Right kidney (tissue), 9 donors: ENCODE measurements at places on chromosomes 4 and X.

DNA sequence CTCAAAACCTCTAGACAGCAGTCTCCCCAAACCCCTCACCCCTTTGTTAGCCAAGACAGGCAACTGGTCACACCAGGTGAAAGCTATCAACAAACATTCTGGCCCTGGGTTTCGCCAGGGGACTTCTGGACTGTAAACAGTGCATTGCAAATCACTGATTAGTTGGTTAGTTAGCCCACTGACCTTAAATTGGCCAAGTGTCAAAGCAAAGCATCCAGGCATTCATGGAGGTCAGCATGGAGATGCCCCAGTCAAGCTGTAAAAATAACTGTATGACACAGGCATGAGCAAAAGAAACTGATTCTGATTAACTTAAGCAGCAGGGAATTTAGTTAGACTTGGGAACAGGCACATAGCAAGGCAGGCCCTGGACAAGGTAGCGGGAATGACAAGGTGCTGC, 156.0 kb upstream of the TTC29 start:
- no peak for DNase-seq

GRCh38 chr4:17657849-17658248, 43.4 kb downstream of the MED28 start:
- DNase-seq, result no peak

DNA sequence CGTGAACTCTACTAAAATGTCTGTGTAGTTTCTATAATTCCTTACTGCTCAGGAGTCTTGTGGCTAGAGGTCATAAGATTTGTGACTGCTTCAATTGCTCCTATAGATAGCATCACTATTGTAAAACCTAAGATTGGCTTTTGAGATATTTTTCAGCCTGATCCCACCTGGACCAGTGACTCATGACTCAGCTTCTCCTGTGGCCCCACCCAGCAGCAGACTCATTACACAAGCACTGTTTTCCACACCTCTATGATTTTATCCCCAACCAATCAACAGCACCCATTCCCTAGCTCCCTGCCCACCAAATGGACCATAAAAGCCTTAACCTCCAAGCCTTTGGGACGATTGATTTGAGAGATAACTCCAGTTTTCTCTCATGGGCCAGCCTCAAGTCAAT, 1157.0 kb upstream of the INTU start:
- no peak for DNase-seq

DNA sequence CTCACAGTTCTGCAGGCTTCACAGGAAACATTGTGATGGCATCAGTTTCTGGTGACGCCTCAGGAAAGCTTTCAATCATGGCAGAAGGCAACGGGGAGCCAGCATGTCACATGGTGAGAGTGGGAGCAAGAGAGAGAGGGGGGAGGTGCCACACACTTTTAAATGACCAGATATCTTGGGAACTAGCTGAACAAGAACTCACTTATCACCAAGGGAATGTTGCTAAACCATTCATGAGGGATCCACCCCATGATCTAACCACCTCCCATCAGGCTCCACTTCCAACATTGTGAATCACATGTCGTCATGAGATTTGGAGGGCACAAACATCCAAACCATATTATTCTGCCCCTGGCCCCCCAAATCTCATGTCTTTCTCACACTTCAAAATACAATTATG, 43.3 kb upstream of the GPR173 start:
- DNase-seq, result no peak

GRCh38 chrX:153443476-153444332, 2.2 kb downstream of the TREX2 start:
- DNase-seq, result no peak

GRCh38 chrX:116285501-116285900, 115.0 kb downstream of the AGTR2 start:
- DNase-seq, result no peak

DNA sequence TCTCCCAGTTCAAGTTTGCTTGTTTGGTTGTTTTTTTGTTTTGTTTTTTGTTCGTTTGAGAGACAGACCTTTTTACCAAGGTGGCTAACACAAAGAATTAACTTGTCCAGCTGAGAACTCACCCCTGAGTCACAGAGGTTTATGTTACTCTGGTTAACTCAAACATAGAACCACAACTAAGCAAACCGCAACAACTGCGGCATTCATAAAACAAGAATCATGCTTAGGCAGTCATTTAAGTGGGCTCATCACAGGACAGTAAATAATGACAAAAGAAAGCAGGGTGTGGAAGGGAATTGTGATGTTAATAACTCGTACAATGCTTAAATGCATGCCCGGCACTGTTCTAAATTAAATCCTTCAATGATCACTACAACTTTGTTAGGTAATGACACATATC, 24.7 kb upstream of the IL13RA1 start:
- DNase-seq, result no peak

DNA sequence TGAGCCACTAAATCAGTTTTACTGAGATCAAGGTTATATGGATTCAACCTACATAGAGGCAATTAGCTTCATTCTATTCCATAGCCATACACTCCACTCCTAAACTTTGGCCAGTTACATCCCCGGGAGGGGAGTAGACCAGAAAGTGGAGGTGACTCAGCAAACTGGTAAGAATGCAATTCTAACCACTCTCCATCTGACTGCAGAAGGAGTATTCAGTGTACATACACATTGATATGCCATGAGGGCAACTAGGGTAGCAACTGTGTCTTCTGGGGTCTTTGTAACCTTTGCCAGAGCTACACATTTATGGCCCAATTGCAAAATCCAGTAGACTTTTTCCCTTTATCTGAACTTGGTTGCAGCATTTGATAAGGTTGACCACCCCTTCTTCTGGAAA, 7.6 kb downstream of the SLC25A43 start:
- DNase-seq, result no peak

GRCh38 chr4:47729131-47729680, 108.7 kb downstream of the CORIN start:
- no peak for DNase-seq

DNA sequence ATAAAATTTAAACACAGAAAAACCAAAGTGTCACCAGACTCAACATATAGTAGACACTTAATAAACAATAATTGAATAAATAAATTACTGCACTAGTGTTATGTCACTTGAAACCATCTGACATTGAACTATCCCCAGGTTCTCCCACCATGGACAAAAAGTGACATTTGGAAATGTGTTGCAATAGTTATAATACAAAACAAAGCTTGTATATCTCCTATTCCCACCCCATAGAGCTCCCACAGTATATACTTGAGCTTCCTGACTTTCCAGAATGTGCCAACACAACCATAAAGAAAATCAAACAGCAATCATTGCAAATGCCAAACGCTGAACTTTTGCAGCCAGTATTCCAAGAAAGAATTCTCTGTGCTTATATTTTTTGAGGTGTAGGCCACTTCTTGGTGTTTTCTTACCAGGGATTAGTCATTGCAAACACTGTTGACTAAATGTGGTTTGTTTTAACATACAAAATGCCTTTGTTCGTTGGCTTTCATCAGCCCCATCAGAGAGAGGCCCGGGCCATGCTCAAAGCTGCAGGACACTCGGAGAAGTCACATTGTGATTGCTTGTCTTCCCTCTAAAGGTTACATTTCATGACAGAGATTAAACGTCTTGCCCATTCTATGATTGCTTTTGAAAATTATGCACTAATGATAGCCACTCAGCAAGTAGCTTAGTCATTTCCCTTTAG, 33.8 kb downstream of the PPARGC1A start:
- no peak for DNase-seq

DNA sequence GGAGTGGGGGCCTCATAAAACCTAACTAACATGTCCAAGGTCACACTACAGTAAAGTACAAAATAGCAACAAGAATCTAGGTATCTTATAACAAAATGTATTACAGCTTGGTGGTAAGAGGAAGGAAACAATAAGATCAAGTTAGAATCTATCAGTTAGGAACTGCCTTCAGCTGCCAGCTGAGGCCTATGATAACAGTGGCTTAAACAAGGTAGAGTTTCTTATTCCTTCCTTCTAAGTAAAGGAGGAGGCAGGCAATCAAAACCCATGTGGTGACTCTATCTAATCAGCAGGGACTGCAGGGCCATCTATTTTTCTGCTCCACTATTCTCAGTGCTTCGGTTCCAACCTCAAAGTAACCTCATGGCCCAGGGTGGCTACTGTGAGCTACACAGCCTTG, 10.9 kb downstream of the SH3D19 start:
- no peak for DNase-seq

- DNase-seq, result no peak
Measured at GRCh38 chr4:125719987-125720386, 405.2 kb downstream of the FAT4 start.

- no peak for DNase-seq
Measured at GRCh38 chr4:84051639-84052038, 447.5 kb downstream of the NKX6-1 start.

DNA sequence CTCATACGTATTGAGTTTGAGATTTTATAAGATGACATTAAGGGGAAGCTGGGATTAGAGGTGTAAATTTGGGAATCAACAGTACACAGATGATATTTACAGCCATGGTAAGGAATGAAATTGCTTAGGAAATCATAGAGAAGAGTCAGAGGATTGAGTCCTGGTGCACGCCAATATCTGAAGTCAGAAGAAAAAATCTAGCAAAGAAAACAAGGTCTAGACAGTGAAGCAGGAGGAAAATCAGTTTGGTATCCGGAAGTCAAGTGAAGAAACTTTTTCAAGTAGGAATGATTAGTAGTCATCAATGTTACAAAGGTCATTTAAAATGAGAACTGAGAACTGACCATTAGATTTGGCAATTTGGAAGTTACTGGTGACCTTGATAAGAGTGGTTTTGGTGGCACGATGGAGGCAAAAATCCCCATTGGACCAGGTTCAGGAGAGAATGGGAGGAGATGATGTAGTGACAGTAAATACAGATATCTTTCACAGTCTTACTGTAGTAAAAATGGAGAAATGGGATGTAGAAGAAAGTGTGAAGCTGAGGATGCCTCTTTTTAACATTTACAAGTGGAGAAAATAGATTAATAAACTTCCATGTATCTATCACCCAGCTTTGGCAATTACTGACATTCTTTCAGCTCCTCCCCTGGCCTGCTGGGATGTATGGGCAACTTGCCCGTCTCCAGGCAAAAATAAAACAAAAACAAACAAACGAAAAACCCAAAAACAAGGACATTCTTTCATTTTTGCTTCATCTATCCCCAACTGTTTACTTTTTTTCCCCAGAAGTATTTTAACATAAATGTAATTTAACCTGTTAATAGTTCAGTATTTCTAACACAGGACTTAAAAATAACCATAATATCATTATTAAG, 11.4 kb upstream of the GPR34 start:
- no peak for DNase-seq

DNA sequence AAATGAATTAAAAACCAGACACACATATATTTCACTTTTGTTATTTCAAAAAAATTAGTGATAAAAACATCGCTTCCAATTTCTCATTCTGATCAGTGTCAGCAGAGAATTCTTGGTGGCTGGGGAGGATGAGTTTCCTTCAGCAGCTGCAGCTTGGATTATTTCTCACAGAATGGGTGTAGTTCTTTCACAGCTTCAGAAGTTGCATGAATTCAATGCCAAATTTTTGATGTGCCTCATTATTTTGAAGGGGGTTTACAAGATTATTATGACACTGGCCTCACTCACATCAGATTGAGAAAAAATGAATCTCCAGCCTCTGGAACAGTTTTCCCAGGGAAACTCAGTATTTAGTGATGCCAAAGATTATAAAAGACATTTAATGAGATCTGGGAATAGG, 184.9 kb upstream of the WDFY3 start:
- no peak for DNase-seq

DNA sequence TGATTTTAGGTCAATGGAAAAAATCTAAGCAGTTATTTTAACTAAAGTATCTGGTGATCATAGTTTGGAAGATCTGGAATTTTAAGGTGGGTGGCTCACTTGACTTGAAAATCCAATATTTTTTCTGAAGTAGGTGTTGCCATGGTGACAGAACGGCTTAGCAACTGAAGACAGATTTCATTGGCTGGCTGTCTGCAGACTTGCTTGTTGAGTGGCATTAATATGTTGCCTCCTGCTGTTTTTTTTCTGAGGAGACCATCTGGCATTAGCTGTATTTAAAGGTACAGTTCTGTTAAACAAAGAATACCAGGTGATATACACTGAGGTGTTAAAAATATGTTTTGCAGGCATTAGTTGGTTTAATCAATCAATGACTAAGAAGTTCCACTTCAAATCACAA, 19.8 kb downstream of the CPE start:
- no peak for DNase-seq

- no peak for DNase-seq
Measured at GRCh38 chr4:13992041-13992440, 364.5 kb upstream of the BOD1L1 start.

GRCh38 chr4:98838977-98839618, 89.8 kb downstream of the EIF4E start:
- DNase-seq, result no peak

- no peak for DNase-seq
Measured at GRCh38 chrX:120839491-120839890, 36.2 kb downstream of the CT47B1 start.

DNA sequence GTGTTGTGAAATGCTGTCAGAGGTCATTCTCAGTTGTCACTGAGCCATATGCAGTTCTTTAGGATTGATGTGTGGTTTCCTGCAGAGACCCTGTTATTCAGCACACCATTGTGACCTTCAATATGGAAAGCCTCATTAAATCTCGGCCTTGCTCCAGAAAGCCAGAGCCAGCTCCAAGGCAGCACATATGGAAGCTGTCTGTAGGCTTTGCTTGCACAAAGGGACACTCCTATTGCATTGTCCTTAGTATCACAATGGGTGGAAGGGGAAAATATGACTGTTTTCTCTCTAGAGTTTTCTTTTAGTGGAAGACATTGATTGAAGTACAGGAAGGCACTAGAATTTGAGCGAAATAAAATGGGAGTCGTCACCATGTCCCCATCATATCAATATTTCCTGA, 179.0 kb downstream of the CEP135 start:
- peak; percentile 19 for DNase-seq

DNA sequence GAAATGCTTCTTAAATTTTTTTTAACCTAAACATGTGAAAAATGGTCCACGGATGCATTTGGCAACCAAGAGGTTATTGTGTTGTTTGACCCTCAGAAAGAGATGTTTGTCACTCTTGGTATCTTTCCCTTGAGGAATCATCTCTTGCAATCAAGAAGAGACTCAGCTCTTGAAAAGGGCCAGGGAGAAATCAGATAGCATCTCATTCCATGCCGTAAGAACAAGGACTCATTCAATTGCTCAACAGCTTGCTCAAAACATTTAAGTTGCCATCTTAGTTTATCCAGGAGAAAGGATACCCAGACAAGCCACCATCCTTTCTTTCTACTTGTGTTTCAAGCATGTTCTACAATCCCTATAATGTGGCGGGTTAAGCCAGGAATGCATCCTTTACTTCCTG, 209.5 kb upstream of the LNX1 start:
- no peak for DNase-seq
